ENCODE measurements at places on chromosomes 2 and 18.

GRCh38 chr2:156322051-156322685 lies 10.4 kb downstream of the NR4A2 start:
- DNase-seq: no peak

GRCh38 chr2:45782986-45783385 lies 131.5 kb downstream of the PRKCE start:
- DNase-seq: no peak

DNA sequence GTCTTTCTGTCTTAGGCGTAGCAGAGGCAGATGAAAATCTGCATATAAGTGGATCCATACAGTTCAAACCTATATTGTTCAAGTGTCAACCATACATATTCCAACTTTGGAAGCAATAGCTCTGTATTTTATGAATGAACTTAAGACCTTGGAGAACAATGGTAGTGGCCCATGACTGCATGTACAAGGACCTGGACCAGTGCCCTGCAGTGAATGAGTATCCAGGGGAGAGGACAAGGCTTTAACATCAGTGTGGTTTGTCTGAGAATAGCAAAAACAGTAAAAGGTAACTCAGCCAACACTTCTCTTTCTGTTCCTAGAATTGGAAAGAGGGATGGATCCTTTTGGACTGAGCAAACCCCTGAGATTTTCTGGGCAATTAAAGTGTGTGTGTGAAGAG lies 230.8 kb upstream of the LINC00305 start:
- DNase-seq: no peak

GRCh38 chr2:197001921-197002320 lies 75.4 kb upstream of the PGAP1 start:
- no peak for DNase-seq

GRCh38 chr18:78814766-78815165 lies 164.9 kb upstream of the SALL3 start:
- no peak for DNase-seq

- DNase-seq: no peak
Measured at GRCh38 chr18:9810299-9810698, 75.5 kb upstream of the TXNDC2 start.

DNA sequence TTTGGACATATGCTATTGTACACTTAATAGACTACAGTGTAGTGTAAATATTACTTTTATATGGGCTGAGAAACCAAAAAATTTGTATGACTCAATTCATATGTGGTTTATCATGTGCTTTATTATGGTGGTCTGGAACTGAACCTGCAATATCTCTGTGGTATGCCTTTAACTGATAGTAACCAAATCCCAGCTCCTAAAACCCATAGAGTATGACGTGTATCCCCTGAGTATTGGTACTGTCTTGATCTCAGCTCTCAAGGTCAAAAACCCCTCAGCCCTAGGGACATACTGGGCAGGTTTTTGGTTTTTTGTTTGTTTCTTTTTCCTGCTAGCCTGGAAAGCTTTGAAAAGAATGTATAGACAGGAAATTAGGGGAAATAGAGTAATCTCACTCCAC lies 42.2 kb upstream of the ARHGAP15 start:
- no peak for DNase-seq

- DNase-seq: no peak
Measured at GRCh38 chr2:18047213-18047611, 168.7 kb downstream of the KCNS3 start.

All from progenitor cell of endocrine pancreas (in vitro differentiated cells).